Type B pancreatic cell (in vitro differentiated cells): ENCODE measurements at places on chromosomes 6 and 20.

DNA sequence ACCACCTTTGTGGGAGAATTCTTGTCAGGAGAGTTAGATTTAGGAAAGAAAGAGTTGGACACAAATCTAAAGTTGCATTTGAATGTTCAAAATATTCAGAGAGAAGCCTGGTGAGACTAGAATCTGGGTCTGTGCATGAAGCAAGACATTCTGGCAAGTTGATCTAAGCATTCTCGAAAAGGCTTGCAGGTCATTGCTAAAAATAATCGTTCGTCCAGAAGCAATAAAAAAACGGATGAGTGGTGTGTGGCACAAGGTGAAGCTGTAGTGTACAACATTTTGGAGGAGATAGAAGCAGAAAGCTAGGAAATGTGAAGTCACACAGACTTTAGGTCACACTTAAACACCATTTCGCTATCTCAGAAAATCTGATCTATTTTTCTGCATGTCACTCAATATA, 114.9 kb upstream of the IFNGR1 start:
- no peak for DNase-seq

DNA sequence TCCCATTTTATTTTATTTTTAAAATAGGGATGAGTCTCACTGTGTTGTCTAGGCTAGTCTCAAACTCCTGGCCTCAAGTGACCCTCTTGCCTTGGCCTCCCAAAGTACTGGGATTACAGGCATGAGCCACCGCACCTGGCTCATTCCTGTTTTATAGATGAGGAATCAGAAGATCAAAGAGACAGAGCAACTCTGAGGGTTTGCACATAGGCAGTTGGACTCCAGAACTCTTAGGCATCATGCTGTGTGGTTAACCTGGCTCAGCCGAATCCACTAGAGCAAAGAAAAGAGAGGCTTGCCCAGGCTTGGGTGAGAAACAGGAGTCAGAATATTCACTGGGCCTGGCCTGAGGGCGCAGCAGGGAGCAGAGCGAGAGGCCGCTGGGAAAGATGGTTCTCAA, 9.4 kb downstream of the MYH7B start:
- no peak for DNase-seq

DNA sequence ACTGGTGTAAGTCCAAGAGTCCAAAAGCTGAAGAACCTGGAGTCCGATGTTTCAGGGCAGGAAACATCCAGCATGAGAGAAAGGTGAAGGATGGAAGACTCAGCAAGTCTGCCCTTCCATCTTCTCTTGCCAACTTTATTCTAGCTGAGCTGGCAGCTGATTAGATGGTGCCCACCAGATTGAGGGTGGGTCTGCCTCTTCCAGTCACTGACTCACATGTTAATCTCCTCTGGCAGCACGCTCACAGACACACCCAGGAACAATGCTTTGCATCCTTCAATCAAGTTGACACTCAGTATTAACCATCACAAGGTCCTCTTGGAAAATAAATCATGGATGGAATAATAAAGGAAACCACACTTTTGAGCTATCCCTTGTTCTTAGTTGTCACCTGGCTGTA, 121.2 kb downstream of the MAP3K7 start:
- no peak for DNase-seq

DNA sequence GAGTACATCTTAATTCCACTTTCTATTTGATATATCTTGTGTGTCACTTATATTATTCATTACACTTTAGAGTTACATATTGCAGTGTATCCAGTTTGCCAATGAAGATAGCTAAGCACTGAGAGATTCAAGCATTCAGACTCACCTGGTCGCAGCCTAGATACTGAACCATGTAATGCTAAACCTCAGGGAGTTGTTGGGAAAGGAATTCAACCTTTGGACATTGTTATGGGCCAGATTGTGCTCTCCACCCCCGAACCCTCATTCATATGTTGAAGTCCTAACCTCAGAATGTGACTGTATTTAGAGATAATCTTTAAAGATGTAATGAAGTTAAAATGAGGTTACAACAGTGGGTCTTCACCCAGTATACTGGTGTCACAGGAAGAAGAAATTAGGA, 13.8 kb upstream of the KIF16B start:
- DNase-seq: no peak

DNA sequence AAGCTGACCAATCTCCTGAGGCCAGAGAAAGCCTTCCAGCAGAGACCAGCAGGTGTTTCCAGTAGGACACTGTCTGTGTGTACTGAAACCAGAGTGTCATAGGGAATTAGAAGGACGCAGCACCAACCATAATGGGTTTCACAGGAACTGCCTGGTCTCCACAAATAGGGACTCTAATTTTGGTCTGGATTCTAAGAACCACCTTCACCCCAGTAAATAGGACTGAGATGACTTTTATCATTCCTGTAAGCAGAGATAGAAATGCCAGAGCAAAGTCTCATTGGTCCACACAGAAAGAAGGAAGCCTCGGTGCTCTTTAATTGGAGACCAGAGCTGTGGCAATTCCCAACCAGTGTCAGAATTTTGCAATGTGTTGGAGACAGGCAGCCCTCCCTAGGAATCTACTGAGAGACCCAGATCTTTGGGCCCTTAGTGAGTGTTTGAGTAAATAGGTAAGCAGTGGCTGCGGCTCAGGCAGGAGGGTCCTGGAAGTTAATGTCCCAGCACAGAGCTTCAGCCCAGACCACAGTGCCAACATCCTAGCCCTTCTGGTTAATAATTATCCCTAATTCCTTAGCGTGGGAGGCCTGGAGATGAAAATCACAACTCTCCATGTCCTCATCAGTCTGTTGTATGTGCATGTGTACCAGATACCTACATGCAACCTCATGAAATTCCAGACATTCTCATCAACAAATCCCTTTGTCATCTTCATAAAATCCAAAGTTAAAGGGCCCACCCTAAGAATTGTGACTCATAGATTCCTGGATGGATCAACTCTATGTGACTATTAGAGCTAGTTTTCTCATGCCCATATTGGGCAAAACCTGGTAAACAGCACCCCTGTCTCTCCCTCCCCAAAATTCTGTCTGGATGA, 81.2 kb downstream of the UNC5CL start:
- no peak for DNase-seq

- no peak for DNase-seq
Measured at GRCh38 chr6:41294214-41294872, 7.9 kb upstream of the TREM1 start.

DNA sequence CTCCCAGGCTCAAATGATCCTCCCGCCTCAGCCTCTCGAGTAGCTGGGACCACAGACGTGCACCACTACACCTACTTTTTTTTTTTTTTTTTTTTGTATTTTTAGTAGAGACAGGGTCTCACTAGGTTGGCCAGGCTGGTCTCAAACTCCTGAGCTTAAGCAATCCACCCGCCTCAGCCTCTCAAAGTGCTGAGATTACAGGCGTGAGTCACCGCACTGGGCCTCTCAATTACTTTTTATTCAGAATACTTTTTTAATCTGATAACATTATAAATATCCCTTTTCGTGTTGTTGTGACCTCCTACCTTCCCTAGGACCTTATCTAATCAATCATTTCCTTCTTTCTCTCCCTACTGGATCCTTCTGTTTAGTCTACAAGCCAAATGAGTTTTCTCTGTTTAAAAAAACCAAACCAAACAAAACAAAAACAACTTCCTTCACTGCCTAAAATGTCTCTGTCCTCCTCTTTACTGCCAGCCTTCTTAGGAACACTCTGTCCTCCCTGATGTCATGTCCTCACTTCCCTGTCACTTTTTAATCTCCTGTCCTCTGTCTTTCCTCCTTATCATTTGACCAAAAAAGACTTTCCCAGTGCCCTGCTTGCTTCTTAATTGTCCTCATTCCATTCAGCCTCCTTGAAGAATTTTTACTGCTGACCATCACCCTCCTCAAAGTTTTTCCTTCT, 85.0 kb downstream of the CAP2 start:
- DNase-seq: no peak

GRCh38 chr20:39150501-39150900, 188.4 kb downstream of the DHX35 start:
- no peak for DNase-seq

DNA sequence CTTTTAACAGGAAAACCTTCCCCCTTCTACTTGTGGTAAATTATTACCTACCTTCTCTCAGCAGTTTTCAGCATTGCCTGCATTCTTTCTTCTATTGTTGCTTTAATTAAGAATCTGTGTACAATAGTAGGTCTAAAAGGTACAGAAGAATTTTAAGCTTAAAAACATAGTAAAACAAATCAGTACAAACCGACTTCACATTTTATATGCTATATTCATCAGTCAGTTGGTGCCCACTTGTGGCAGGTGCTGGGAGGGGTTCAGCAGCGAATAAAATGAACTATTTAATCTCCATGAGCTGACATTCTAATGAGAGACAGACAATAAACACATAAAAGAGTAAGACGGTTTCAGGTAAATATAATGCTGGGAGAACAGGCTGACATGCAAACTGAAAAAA, 73.4 kb upstream of the FBXO30 start:
- DNase-seq: no peak

GRCh38 chr6:54801669-54802068, 44.9 kb upstream of the FAM83B start:
- no peak for DNase-seq

DNA sequence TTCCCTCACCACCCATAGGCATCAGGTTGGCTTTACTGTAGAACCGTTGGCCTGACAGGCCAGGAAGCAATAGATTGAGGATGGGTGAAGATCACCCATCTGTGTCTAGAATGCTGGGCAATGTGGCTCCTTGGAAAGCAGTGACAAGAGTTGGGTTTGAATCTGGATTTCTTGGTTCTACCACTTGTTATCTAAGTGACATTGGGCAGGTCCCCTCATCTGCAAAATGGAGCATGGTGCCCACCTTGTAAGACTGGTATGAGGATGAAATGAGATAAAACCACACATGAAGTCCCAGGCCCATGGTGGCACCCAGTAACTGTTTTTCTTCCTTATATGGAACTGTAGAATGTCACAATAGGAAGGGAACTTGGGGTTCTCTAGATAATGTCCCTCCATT, 22.6 kb upstream of the SIRPB2 start:
- DNase-seq: no peak

- no peak for DNase-seq
Measured at GRCh38 chr6:117448011-117448410, 22.3 kb upstream of the ROS1 start.

DNA sequence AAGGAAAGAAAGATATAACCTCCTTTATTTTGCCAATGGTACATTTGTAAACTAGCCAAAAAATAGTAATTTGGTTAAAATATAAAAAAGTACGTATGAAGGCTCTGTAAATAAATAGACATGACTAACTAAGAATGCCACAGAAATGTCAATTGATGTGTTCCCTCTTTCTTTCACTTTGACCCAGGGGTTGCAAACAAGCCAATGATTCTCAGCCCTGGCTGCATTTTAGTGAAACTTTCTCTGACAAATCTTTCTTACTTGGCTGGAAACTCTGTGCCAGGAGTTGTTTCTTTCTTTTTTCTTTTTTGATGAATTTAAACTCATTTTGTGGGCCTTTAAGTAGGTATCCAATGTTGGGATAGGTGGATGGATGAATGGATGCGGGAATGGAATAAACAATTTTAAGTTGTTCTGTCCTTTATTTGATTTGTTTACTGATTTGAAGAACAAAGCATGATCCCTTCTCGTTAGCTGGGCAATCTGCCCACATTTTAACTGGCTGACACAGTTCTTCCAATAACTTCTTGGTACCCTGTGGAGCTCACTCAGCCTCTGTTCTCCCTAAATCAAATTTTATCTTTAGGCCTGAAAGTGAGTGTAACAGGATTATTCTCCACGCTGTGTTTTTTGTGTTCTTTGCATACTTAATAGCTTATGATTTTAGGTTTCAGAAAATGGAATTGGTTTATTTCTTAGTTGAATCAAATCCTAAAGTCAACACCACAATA, 58.6 kb upstream of the GCLC start:
- DNase-seq: no peak

- DNase-seq: no peak
Measured at GRCh38 chr6:148580442-148580841, 166.4 kb upstream of the UST start.

DNA sequence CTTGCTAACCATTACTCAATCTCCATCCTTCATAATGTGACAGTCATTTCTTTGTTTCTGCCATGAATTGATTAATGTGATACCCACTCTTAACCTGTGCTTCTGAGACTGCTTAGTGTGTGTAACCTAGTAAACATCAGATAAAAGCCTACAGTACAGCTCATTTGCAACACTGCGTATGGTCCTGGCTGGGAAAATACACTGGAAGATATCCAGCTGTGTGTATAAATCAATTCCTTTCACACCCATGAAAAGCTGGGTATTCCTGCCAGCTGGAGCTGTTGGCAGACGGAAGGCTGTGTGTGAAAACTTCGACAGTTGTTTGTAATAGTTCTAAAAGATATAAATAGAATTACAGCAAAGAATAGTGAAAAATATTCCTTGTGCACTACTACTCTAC, 509.2 kb downstream of the FRK start:
- no peak for DNase-seq

DNA sequence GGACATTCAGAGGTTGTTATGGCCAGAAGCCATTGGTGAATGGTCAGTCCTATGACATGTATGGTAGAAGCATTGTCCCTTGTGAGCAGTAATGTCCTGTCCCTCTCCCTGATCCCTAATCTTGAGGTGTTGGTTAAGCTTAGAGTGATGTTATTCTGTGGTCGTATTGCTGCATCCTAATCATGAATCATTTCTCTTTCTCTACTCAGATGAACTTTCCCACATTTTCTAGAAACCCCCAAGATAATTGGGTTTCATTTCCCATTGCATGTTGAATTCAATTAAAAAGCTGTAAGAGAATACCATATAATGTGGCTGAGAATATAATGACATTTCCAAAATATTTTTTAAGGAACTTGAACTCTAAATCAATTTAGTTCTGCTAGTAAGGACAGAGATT, 175.1 kb downstream of the PLCB4 start:
- no peak for DNase-seq

DNA sequence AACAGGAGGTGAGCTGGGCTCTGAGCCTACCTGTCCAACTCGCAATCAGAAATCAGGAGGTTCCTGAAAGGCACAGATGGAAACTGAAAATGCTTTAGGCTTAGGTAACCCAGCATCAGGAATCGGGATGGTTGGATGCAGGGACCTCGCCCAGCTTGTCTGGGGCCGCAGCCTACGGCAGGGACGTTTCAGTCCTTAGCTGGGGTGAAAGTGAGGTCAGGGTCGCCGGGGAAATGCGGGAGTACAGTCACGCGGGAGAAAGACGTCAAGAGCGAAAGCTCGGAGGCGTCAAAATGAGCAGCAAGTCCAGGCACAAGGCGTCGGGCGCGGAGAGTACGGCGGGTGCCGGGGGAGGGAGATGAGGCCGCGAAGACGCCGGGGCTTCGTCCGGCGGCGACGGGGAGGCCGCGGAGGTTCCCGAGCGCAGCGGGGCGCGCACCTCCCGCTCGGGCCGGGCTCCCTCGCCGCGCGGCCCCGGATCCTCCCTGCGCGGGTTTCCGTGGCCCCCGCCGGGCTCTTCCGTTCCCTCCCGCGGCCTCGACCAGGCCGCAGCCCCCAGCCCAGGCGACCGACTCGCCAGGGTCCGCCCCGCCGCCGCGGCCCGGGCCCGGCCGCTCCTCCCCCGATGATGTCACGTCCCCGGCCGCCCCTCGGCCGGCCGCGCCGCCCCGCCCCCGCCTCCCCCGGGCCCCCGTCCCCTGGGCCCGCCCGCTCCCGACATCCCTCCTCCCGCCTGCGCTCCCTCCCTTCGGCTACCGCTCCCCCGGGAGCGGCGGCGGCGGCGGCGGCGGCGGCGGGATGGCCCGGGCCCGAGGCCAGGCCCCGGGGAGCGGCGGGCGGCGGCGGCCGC, at the start of gene EBF4:
Gene EBF4, plus strand, starts transcription at position 745 of the 850 bp plus-strand sequence. CDS start 866 bp downstream, outside the sequence.
- DNase-seq: no peak

- no peak for DNase-seq
Measured at GRCh38 chr6:118993803-118994251, 58.9 kb upstream of the MCM9 start.
